Naive thymus-derived CD8-positive, alpha-beta T cell (primary cell): ENCODE measurements at places on chromosomes 6 and 20. TPM values are rescaled to one million over a fixed set of nuclear protein-coding genes. Genes with fewer than 3 reads are reported as not detected.
A peak's percentile ranks its signal among the peaks of the same experiment; 100 is the strongest.

The TNXB gene
- 0.13 TPM for polyA plus RNA-seq

The SSTR4 gene
- not detected for polyA plus RNA-seq

The TREML1 gene
- polyA plus RNA-seq = not detected

The LHFPL5 gene
- polyA plus RNA-seq = not detected

The FAM184A gene
- polyA plus RNA-seq = 0.95 TPM

The TPD52L2 gene
- 79.0 TPM for polyA plus RNA-seq

GRCh38 chr6:122476131-122476530, 4.5 kb upstream of the SERINC1 start:
- no peaks in the 10 kb centered on the region for H3K36me3 ChIP-seq
- no peak for DNase-seq
- H3K4me3 ChIP-seq = no peak overlapping the region
- H3K4me1 ChIP-seq = peaks cover 6% of the 10 kb centered on the region
- H3K27me3 ChIP-seq = no peaks in the 10 kb centered on the region
- no peak overlapping the region for H3K27ac ChIP-seq

DNA sequence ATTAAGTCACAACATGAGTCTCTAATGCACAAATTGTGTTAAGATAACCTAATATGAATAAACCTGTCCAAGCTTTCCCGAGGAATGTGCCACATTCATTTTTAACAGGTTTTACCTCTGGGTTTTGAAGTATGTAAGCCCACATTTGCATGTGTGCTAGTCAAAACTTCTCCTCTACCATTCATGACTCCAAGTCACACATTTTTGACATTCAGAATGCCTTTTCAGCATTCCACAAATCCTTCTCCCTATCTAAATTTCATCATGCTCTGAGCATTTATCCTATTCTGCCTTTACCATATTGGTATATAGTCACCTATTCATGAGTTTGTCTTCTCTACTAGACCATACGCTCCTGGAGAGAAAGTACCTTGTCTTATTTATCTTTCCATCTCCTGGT, 56.5 kb downstream of the ADGRF5 start:
- no peaks in the 10 kb centered on the region for H3K4me1 ChIP-seq
- H3K27ac ChIP-seq = no peak overlapping the region
- DNase-seq = no peak
- H3K36me3 ChIP-seq = no peaks in the 10 kb centered on the region
- H3K4me3 ChIP-seq = no peak overlapping the region
- H3K27me3 ChIP-seq = peaks cover 9% of the 10 kb centered on the region

- H3K4me3 ChIP-seq = peak overlapping the region; percentile 60
- H3K27me3 ChIP-seq = no peaks in the 10 kb centered on the region
- H3K27ac ChIP-seq = peak overlapping the region; percentile 11
- DNase-seq = peak; percentile 79
Measured at GRCh38 chr20:35145141-35145564, 2.0 kb downstream of the EDEM2 start.

GRCh38 chr6:128739112-128739511, 143.8 kb upstream of the LAMA2 start:
- no peak for DNase-seq
- no peak overlapping the region for H3K27ac ChIP-seq
- no peaks in the 10 kb centered on the region for H3K4me1 ChIP-seq
- H3K4me3 ChIP-seq = no peak overlapping the region
- H3K27me3 ChIP-seq = peaks cover 4% of the 10 kb centered on the region
- no peaks in the 10 kb centered on the region for H3K36me3 ChIP-seq

DNA sequence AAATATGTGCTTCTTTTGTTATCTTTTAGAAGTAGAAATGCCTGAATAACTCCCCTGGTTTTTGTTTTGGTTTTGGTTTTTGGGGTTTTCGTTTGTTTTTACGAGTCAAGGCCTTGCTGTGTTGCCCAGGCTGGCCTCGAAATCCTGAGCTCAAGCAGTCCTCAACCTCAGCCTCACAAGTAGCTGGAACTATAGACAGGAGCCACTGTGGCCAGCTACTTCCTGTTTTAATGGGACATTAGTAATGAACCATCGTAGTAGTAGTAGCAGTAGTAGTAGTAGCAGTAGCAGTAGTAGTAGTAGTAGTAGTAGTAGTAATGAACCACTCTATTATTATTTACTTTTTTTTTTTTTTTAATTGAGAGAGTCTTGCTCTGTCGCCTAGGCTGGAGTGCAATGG, 66.0 kb downstream of the UBR2 start:
- DNase-seq = no peak
- H3K4me3 ChIP-seq = no peak overlapping the region
- no peaks in the 10 kb centered on the region for H3K27me3 ChIP-seq
- peaks cover 11% of the 10 kb centered on the region for H3K4me1 ChIP-seq
- H3K36me3 ChIP-seq = peaks cover 76% of the 10 kb centered on the region

DNA sequence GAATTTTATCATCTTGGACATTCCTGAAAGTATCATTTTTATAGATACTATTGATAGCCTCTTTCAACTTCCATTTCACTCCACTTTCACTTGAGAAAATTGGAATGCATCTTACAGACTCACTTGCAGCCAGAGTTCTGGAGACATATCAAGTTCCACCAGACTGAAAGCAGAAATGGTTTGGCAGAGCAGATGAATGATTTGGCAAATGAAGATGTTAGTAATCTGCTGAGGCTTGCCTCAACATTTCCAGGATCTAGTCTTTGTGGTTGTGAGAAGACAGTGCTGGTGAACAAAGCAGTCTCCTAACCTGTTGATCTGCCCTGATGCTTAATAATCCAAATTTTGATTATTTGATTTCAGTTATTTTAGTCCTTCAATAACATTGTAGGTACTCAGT, 202.6 kb downstream of the TRDN start:
- no peak for DNase-seq
- H3K4me3 ChIP-seq = no peak overlapping the region
- H3K27ac ChIP-seq = no peak overlapping the region
- no peaks in the 10 kb centered on the region for H3K27me3 ChIP-seq
- H3K36me3 ChIP-seq = no peaks in the 10 kb centered on the region
- no peaks in the 10 kb centered on the region for H3K4me1 ChIP-seq

- H3K36me3 ChIP-seq = no peaks in the 10 kb centered on the region
- no peaks in the 10 kb centered on the region for H3K27me3 ChIP-seq
- H3K4me1 ChIP-seq = peaks cover 18% of the 10 kb centered on the region
- no peak for DNase-seq
- peak overlapping the region; percentile 98 for H3K27ac ChIP-seq
- peak overlapping the region; percentile 98 for H3K4me3 ChIP-seq
Measured at GRCh38 chr20:33992145-33992922, 1.4 kb upstream of the RALY start.

GRCh38 chr6:54970337-54970736, 123.8 kb downstream of the FAM83B start:
- no peaks in the 10 kb centered on the region for H3K4me1 ChIP-seq
- H3K27ac ChIP-seq = no peak overlapping the region
- no peak for DNase-seq
- no peaks in the 10 kb centered on the region for H3K36me3 ChIP-seq

GRCh38 chr6:6599468-6599873, 11.0 kb downstream of the LY86 start:
- no peak overlapping the region for H3K4me3 ChIP-seq
- H3K27me3 ChIP-seq = no peaks in the 10 kb centered on the region
- peaks cover 3% of the 10 kb centered on the region for H3K36me3 ChIP-seq

DNA sequence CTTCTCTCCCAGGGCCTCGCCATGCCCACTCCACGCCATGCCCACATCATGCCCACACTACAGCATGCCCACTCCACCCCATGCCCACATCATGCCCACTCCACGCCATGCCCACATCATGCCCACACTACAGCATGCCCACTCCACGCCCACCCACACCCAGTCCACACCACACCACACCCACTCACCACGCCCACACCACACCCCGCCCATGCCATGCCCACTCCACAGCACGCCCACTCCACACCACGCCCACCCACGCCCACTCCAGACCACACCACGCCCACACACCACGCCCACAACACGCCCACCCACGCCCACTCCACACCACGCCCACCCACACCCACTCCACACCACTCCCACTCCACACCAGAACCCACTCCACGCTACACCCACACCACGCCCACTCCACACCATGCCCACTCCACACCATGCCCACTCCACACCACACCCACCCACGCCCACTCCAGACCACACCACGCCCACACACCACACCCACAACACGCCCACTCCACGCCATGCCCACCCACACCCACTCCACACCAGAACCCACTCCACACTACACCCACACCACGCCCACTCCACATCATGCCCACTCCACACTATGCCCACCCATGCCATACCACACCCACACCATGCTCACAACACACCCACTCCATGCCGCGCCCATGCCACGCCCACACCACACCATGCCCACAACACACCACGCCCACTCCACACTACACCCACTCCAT, 88.6 kb downstream of the ERMARD start:
- H3K4me3 ChIP-seq = no peak overlapping the region
- H3K4me1 ChIP-seq = peaks cover 5% of the 10 kb centered on the region
- peaks cover 9% of the 10 kb centered on the region for H3K27me3 ChIP-seq
- no peak for DNase-seq
- no peaks in the 10 kb centered on the region for H3K36me3 ChIP-seq
- H3K27ac ChIP-seq = no peak overlapping the region

DNA sequence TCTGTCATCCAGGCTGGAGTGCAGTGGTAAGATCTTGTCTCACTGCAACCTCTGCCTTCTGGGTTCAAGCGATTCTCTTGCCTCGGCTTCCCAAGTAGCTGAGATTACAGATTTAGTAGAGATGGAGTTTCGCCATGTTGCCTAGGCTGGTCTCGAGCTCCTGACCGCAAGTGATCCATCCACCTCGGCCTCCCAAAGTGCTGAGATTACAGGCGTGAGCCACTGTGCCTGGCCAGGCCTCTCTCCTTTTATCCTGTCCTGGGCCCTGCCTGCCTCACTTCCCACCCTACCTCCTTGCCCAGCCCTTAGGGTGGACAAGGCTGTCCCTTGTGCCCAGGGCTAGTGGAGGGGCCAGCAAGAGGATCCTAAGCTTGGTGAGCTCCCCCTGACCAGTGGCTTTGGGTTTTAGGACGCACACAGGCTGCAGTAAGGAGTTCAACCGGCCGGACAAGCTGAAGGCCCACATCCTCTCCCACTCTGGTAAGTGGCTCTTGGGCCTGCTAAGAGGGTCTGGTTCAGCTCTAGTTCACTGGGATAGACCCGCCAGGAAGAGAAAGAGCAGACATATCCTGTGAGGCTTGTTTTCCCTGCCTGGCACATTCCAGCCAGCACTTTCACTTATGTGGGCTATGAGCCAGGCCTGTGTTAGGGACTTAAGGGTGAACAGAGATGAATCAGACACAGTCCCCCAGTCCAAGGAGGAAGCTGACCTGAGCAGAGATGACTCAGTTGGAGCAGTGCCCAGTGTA, 21.9 kb upstream of the CHMP4B start:
- H3K4me1 ChIP-seq = peaks cover 5% of the 10 kb centered on the region
- no peak overlapping the region for H3K4me3 ChIP-seq
- peaks cover 10% of the 10 kb centered on the region for H3K36me3 ChIP-seq
- H3K27me3 ChIP-seq = no peaks in the 10 kb centered on the region
- no peak overlapping the region for H3K27ac ChIP-seq

DNA sequence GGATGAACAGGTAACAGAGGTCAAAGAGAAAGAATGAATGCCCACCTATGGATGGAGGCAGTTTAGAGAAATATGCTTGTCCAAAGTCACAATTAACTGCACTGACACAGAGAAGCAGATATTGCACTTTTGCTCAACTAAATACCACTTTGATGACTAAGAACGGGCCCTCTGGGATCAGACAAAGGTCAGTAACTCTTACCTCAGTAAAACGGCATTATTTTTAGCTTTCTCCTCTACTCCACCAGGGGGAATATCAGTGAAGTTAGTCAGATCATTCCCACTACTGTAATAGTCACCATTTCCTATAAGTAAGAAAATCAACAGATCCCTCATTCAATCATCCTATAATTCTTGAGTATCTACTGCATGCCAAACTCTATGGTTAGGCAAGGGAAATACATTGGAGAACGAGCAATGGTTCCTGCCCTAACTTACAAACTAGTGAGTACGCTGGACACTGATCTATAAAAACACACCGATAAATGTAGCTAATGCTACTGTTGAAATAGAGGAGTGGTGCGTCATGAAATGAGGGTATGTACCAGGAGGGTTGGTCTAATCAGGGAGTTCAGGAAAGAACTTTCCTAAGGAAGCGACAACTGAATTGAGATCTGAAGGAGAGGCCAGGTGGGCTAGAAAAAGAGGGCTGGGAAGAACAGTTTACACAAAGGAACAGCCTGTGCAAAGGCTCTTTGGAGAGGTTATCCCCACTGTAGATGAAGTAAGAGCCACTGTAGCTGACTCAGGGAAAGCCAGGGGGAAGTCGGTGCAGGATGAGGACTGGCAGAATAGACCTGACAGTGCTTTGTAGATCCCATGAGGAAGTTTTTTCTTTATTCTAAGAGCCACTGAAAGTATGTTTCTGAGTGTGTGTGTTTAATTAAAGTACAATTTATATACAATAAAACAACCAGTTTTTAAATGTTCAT, 9.2 kb downstream of the ECI2 start:
- no peak overlapping the region for H3K4me3 ChIP-seq
- DNase-seq = no peak
- H3K36me3 ChIP-seq = peaks cover 54% of the 10 kb centered on the region
- H3K27ac ChIP-seq = no peak overlapping the region

- no peak for DNase-seq
- H3K27me3 ChIP-seq = no peaks in the 10 kb centered on the region
- H3K4me1 ChIP-seq = peaks cover 12% of the 10 kb centered on the region
- H3K36me3 ChIP-seq = peaks cover 8% of the 10 kb centered on the region
Measured at GRCh38 chr6:38695227-38695900, 7.6 kb downstream of the GLO1 start.

DNA sequence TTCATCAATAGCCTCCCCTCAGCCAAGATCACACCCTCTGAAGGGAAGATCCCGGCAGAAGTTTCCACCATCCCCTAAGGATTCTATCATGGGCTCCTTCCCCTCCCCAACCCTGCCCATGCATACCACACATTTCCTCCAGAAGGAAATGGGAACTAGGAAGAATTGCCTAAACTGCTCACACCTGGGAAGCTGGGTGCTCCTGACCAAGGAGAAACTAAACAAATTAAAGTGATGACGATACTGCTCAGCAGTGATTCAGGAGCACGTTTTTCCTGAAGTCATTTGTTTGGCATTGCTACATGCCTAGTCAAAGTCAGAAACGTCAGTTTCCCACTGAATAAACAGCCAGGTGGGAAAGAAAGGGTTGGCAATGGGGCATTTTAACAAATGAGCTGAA, 136.1 kb upstream of the CDYL start:
- no peak overlapping the region for H3K4me3 ChIP-seq
- no peaks in the 10 kb centered on the region for H3K36me3 ChIP-seq
- no peaks in the 10 kb centered on the region for H3K4me1 ChIP-seq
- peaks cover 27% of the 10 kb centered on the region for H3K27me3 ChIP-seq
